ENCODE measurements at places on chromosomes 12 and 14.

DNA sequence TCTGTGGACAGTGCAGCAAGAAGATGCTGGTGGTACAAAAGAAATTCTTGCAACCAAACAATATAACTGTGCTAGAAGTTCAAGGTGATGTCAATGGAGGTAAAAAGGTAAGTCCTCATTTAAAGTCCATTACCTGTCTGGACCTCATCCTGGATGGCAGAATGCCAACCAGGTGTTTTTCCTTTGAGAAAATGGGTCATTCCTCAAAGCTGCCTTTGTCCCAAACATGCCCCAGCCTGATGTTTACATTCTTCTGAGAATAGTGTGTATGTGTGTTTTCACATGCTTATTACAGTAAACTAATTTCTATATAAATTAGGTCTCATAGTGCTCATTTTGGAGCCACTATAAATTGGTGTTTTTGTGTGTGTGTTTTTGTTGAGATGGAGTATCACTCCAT lies 24.9 kb downstream of the ACTR6 start:
- DNase-seq: no peak

DNA sequence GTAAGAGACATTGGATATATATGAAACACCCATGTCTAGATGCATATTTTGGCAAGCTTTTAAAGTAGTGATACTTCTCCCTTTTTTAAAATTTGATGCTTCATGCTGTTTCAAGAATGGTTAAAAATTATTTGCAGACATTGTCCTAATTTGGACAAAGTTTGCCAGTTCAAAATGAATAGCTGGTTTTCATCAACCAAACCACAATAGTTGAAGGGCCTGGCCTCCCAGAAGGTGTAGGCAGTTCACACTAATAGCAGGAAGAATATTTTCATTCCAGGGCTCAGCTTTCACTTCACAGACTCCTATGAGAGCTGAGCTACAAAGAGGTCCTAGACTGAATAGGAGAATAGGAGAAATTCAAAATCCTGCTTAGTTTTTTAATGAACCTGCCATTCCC lies 78.7 kb downstream of the STXBP6 start:
- no peak for DNase-seq

DNA sequence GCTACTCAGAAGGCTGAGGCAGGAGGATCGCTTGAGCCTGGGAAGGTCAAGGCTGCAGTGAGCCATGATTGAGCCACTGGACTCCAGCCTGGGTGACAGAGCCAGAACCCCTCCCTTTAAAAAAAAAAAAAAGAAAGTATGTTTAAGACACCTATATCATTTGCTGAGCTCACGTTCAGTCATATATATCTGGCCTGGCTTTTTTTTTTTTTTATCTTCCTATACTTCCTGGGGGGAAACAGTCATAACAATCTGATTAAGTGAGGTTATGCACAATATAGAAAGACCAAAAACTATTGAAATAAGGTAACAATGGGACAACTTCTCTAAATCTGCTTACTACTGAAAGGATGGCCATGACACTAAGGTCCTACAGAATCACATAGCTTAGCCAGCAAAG lies 9.4 kb upstream of the ARID2 start:
- no peak for DNase-seq

DNA sequence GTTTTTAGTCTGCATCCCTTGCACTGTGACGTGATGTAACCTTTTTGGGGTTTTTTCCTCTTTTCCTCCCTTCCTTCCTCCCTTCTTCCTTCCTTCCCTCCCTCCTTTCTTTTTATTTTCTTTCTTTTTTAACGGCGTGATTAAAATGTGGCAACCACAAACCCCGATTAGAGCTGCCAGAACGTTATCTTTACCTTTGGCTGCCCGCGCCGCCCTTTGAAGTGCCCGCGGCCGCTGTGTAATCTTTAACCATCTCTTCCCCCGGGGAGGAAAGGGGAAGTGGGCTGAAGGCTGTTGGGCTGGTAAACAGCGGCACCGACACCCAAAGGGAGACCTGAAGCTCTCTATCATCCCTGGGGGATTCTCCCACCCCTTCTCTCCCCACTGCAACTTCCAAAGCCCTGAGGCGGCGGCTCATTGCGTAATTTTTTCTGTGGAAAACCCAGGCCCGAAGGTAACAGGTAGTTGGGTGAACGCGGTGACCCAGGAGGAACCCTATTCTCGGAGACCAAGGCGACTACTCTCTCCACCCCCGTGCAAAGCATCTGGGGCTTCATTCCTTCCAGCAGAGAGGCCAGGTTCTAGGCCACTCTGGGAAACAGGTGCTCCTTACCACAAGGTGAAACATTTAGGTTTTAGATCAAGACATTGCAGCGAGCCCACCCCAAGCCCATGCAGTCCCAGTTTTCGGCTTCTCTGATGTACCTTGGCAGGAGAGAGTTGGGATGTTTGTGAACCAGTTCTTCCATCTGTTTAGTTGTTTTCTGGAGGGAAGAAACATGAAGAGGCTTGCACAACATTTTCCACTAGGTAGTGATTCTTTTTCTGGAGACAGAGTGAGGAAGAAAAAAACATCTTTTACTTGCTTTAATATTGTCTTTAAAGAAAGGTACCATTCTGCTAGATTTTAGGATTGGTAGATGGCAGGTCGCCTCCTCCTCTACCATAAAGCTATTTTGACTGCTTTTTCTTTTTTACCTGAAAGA lies 1.5 kb downstream of the LGR5 start:
- no peak for DNase-seq

DNA sequence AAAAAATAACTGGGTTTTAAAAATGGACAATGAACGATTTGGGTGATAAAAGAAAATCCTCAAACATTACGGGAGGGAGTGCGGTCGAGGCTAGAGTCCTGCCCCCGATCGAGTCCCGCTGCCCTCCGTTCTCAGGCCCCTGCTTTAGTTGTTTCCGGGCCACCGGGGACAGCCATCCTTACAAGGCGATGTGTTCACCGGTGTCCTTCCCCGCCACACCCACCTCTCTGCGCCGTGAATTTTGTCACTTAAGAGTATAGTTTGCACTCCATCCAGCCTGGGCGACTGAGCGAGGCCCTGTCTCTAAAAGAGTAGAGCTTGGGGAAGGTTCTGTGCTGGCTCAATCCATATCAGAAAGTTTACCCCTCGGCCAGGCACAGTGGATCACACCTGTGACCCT lies 2.9 kb downstream of the ULK1 start:
- DNase-seq: no peak

- DNase-seq: no peak
These were observed 470.9 kb downstream of the CCER1 start for GRCh38 chr12:90484094-90484493.

- no peak for DNase-seq
These were observed 191.5 kb downstream of the SLC5A8 start for GRCh38 chr12:101018540-101018939.

DNA sequence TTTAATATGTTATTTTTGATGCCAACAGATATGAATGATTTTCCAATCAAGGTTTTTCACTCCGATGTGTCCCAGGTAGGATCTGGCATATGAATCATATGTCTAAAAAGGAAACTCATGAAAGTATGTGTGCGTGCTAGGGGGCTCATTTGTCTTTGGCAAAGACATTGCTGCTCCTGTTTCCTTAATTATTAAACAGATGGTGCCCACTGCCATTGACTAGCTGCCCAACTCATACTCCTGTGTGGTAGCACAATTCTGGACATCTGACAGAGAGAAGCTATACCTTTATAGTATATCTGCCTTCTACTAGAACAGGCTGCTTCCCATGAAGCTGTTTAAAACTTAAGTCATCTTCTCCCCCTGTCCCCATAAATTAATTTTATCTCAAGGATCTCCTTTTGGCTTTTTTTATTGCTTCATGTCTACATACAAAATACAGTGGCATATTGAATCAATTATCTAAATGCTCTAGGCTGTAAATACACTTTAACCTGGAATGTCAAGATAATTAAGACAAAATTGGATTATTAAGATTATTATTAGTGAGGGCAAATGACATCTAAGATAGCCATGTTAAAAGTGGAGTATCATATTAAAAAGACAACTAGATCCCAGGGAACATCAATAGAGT lies 1.4 kb upstream of the PDE3A start:
- no peak for DNase-seq

GRCh38 chr12:54368709-54369596 lies 4.7 kb upstream of the GPR84 start:
- peak; percentile 83 for DNase-seq

DNA sequence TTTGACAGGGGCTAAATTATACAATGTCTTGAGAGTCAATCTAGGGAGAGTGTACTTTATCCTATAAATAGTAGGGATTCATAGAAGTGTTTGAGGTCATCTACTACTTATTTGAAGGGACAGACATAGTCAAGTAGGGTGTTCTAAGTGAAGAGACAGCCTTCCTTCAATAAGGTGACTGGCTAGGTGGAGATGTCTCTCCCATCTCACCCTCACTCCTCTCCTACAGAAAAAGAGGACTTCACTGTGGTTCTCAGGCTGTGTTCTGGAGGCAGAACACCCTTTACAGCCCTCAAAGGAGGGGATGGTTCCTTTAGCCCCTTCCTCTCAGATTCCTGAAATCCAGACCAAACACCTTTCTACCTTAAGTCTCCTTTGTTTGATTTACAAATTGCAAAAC lies 2.8 kb upstream of the NFE2 start:
- no peak for DNase-seq

DNA sequence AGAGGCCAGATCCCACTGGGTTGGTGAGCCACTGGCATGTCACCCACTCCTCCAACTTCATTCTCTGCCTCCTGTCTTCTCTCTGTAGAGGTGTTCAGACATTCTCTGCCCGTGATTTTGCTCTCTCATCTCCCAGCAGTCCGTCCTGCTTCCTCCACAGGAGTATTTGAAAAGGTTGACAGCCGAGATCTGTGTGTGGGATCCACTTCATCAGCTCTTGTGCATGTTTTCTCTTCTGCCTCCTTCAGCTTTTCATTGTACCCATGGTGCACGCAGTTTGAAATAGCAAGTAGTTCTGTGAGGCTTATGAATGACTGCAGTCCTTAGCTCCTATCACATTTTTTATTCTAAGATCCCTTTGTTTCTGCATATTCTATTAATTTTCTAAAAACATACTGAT lies 34.8 kb downstream of the ZC3H14 start:
- DNase-seq: no peak

GRCh38 chr12:44077294-44077693 lies 241.4 kb downstream of the TMEM117 start:
- DNase-seq: no peak

- DNase-seq: no peak
These were observed 107.7 kb upstream of the SLC38A2 start for GRCh38 chr12:46480316-46480715.

DNA sequence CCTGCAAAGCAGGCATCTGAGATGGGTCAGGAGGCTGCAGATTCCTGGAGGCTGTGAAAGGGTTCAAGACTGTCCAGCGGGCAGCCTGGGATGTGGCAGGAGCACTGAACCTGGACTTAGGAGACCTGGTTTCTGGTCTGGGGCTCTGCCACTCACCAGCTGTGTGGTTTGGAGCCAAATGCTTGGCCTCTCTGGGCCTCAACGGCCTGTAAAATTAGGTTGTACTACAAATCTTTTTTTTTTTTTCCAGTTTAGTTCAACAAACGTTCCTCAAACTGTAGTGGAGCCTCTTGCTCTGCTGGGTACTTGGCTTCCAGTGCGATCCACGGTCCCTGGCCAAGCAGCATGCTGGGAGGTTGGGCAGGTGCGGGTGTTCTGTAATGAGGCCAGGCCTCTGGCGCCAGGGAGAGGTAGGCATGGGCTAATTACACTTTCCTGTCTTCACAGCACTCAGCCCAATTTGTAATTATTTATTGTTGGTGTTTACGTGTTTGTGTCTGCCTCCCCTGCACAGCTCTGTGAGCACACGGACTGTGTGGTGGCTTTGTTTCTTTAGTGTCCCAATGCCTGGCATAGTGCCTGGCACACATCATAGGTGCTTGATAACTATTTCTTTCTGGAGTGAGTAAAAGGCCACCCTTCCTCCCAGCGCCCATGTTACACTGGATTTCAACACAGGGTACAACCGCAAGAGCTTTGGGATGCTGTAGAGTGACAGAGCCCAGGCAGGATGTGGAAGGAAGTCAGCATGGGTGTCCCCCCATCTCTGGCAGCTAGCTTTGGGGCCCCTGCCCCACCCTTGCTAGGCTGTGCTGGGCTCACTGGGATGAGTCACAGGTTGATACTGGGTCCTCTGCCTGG lies 5.8 kb upstream of the KRT80 start:
- no peak for DNase-seq

DNA sequence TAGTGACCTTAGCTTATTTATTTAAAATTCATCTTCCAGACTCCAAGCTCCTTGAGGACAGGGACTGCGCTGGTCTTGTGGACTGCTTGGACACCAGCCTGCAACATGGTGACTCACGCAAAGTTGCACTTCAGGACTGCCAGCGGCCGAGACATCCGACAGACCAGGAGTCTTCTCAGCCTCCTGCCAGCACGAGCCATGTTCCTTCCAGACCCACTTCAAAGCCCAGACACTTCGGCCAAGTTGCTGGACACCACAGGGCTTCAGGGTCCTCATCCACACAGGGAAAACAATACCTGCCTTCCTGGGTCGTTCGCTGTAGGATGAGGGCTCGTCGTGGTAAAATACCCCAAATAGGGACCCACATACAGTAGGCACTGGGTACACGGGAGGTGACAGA lies 88.7 kb downstream of the BCL11B start:
- no peak for DNase-seq

GRCh38 chr14:57209561-57209960 lies 59.1 kb downstream of the EXOC5 start:
- DNase-seq: no peak

- no peak for DNase-seq
These were observed 254.0 kb upstream of the ATP2B1 start for GRCh38 chr12:89962648-89963047.

GRCh38 chr12:105025890-105026289 lies 39.8 kb downstream of the NOPCHAP1 start:
- no peak for DNase-seq

GRCh38 chr12:130803702-130804101 lies 35.3 kb downstream of the STX2 start:
- no peak for DNase-seq

GRCh38 chr12:26271889-26272492 lies 76.6 kb downstream of the SSPN start:
- no peak for DNase-seq

GRCh38 chr12:74897425-74898211 lies 312.0 kb downstream of the KCNC2 start:
- no peak for DNase-seq

DNA sequence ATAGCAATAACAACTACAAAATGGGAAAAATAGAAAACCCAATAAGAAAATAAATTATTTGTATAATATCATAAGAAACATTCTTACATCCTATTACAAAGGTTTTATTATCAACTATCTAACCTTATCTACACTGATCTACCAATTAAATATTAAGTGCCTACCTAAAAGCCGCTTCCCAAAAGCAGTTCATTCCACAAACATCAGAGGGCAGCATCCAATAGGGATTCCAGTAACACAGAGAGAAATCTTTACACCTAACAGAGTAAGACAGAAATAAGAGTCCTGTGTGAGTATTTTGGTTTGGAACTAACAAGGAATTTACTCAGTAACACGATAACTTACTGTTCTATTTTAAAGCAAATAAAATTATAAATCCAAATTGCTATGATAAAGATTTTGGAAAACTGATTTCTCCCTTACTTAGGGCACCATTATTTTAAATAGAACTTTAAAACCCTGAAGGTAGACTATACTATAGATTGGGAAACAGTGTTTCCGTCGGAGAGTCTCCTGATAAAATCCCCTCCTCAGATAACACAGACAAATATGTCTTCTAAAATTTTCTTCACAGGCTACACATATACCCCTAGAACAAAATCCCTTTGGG lies 15.0 kb downstream of the GXYLT1 start:
- DNase-seq: no peak

Data from stimulated activated CD8-positive, alpha-beta memory T cell treated with anti-CD3 and anti-CD28 coated beads, Interleukin-4, amount 100 ng/mL, for 1 hour (primary cell).